Activated gamma-delta T cell treated with Interleukin-2 at 50 U/mL for 16 hours (primary cell): ENCODE measurements at places on chromosomes 12 and 14.
A peak's percentile ranks its signal among the peaks of the same experiment; 100 is the strongest.

DNA sequence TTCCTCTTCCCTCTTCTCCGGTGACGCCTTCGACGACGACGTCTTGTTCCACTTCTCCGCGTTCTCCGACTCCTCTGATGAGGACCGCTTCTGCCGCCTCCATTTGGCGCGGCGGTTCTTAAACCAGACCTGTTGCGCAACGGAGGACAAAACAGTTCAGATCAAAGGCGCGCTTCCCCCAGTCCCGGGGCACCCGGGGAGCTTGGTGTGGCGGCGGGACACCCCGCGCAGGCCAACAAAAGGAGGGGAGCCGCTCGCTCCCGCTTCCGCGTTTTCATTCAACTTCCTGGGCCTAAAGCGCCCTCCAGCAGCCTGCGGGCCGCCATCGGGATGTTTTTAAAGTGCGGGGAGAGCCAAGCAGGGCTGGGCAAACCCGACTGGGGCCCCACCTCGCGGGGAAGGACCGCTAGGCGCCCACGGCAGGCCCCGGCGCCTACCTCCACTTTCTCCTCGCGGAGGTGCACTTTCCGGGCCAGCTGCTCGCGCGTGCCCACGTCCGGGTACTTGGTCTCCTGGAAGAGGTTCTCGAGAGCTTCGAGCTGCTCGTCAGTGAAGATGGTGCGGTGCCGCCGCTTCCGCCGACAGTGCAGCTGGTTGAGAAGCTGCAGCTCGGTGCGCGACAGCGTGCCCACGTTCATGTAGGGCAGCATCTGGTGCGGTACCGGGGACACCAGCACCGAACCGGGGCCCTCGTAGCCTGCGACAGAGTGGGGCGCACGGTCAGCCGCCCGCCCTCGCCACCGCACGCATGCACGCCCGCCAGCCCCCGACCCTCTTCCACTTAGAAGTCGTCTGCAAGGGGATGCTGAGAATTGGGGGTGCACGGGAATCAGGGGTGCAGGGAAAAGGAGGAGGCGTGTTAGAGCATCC is 1.2 kb downstream of the GSC start:
- DNase-seq, result no peak

GRCh38 chr12:120224304-120225199 is 23.6 kb upstream of the RPLP0 start:
- DNase-seq, result no peak

DNA sequence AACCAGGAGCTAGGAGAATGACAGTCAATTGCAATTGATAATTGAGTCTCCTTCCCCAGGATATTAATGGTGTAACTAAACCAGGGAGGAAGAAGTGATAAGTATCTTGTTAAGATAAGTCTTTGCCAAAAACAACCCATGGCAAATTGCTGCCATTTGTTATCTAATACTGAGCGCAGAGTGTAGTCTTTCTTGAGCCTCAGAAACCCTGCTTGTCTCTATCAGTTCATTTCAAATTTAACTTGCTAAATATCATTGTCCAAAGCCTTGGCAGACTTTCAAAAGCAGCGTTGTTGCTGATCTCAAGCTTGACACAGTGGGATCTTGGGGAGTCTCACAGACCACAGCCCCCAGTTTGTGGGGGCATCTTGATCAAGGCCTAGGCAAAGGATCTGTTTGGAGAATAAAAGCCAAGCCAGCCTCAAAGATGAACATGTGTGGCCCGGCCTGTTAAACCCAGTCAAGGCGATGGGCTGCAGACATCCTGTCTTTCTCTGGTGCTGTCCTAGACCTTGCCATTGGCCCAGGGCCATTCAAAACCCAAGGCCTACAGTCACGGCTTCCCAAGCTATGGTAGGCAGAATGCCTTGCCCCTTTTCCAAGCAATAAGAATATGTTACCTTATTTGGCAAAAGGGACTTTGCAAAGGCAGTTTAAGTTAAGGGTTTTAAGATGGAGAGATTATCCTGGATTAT is 164.2 kb downstream of the CHST11 start:
- no peak for DNase-seq

DNA sequence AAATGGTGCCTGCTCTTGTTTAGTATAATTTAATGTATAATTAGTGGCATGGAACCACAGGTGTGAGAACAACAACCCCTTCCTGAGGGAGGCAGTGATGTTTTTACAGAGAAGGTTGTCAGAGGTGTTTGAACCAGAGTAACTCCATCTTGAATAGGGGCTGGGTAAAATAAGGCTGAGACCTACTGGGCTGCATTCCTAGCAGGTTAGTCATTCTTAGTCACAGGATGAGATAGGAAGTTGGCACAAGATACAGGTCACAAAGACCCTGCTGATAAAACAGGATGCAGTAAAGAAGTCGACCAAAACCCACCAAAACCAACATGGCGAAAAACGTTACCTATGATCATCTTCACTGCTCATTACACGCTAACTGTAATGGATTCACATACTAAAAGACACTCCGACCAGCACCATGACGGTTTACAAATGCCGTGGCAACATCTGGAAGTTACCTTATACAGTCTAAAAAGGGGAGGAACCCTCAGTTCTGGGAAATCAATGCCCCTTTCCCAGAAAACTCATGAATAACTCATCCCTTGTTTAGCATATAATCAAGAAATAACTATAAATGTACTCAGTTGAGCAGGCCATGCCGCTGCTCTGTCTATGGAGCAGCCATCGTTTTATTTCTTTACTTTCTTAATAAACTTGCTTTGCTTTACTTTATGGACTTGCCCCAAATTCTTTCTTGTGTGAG is 47.8 kb upstream of the LTA4H start:
- DNase-seq, result no peak

DNA sequence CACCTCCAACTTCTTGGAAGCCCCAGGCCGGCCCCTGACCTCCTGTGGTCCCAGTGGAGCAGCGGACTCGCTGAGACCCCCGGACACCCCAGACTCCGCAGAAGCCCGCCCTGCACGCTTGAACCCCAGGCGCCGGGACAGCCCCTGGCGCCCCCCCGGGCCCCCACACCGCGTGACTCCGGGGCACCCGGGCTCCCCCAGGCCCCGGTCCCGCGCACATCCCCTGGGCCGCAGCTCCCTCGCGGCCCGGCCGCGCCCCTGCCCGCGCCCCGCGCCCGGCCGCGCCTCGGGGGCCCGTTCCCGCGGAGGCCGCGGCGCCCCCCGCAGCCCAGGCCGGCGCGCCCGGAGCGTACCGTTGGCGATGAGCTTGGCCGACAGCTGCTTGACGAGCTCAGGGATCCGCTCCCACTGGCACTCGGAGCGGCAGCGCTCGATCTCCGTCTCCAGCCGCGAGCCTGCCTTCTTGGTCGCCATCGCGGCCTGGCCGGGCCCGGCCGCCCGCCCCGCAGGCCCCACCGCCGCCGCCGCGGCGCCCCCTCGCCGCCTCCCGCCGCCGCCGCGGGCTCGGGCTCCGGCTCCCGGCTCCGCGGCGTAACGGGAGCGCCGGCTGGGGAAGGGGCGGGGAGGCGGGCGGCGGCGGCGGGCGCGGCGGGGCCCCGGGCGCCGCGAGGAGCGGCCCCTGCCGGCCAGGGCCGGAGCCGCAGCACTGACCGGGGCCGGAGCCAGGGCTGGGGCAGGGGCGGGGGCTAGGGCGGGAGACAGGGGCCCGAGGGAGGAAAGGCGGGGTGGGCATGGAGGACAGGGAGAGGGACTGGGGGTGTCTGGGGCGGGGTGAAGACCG is at the start of gene TTC7B:
Gene TTC7B (minus strand): TSS at position 609 of the 841 bp plus-strand sequence. CDS start 135 bp downstream, at position 474.
- no peak for DNase-seq

GRCh38 chr14:55031190-55031589 is 4.2 kb downstream of the SOCS4 start:
- DNase-seq, result no peak

DNA sequence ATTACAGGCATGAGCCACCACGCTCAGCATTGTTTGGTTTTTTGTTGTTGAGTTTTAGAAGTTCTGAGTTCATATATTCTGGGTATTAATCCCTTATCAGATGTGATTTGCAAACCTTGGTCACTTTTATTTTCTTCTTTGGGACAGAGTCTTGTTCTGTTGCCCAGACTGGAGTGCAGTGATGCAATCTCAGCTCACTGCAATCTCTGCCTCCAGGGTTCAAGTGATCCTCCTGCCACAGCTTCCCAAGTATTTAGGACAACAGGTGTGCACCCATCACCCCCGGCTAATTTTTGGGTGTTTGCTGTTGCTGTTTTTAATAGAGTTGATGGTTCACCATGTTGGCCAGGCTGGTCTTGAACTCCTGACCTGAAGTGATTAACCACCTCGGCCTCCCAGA is 11.8 kb downstream of the USP30 start:
- no peak for DNase-seq

DNA sequence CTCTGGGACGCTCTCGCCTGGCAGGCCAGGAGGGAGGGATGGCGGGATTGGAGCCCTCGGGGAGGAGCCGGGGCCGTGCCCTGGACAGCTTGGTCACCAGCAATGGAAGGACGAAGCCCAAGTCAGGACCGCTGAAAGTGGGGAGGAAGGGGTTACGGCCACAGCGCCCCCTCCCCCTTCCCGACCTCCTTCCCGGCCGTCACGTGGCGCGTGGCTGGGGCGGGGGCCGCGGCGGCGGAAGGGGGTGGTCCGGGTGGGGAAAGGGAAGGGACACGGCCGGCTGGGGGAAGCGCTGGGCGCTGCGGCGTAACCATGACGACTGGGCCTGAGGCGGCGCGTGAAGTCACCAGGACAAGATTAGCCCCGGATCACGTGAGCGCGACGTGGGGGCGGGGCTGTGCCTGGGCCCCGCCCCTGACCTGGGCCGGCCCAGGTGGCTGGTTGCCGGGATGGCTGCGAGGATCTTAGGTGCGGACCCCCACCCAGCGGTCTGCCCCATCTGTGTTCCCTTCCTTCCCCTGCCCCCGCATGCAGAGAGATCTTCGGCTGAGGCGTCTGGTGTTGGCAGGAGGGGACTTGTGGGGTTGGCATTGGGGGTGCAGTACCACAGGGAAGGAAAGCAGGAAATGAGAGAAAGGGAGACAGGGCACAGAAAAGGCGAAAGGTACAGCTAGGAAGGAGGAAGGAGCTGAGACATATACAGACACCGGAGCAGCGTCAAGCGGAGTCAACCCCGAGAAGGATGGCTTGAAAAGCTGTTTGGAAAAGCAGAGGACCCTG is 6.2 kb downstream of the MAP3K12 start:
- peak; percentile 81 for DNase-seq

DNA sequence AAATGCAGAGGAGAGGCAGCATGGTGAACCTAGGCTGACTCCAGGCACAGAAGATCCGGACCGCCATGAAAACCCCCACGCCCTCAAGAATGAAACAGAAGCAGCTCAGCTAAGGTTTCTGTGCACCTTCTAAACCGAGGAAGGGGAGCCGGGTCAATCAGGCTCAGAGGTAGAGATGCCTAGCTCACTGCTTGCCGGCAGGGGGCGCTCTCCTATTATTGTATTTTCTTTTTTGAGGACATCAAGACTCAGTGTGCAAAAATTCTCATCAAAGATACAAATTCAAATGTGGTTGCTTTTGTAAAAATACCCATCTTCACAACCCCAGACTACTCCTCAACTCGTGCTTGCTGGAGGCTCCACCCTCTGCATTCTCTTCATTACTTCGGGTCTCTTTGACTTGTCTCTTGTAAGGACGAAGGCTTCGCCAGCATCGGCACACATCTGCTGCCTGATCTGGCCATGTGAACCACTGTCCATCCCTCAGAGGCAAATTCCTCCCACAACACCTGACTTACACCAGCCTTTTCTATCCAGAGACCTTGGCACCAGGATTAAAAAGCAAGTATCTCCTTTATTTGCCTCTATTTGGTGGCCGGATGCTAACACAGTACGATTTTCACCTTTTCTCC is 33.4 kb upstream of the RNASE3 start:
- peak; percentile 72 for DNase-seq

GRCh38 chr14:76488551-76488950 is 112.6 kb downstream of the ESRRB start:
- DNase-seq, result no peak

- DNase-seq, result no peak
Observed at GRCh38 chr12:51383269-51383905, 7.8 kb downstream of the GALNT6 start.

GRCh38 chr12:76018111-76018510 is 13.5 kb downstream of the PHLDA1 start:
- no peak for DNase-seq
